ENCODE measurements at places on chromosomes 12 and 14. TPM values are rescaled to one million over a fixed set of nuclear protein-coding genes. Genes with fewer than 3 reads are reported as not detected.

GRCh38 chr12:6285063-6285477 lies 25.4 kb upstream of the PLEKHG6 start:
- DNase-seq: peak; percentile 84

DNA sequence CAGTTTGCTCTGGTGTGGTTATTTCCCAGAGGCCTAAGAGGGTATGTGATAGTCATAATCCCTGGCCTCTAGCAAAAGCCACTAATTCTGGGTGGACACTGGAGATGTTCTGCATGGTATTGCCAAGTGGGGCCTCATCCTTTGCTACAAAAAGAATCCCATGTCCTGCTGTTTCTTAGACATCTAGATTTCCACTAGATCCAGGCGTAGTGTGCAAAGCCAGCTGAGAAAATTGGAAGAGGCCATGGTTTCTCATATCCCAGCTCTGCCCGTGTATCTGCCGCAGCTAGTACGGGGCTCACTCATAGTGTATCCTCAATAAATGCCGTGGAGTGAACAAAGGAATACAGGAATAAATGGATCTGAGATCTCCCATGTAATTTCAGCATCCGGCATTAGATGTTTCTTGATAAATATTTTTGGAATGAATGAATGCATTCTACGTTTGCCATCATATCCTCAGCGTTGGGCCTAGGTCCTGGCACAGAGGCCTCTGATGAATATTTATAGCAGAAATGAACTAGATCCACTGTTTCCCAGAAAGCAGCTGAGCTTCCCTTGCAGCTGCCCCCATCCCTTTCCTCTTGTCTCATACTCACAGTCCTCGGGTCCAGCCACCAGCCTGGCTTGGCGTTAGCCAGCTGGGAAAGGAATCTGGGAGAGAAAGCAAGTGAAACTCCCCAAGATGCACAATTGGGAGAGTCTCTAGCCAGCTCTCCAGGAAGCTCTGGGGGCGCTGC lies 76.3 kb upstream of the NOS1 start:
- DNase-seq: no peak

DNA sequence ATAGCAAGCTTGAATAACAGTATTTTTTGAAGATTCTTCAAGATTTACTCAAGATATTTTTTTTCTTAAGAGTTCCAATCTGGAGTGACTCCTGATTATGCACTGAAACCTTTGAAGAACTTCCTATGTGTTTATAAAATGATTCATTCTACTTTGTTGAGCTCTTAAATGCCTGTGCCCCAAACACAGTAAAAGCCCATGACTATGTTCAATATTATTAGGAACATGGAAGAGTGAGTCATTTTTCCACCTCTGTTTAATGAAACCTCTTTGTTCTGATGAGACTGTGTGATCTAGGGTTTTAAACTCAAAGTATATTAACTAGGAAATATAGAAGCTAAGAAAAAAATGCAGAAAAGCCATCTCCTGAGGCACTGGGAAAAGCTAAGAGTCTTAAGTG lies 415.0 kb upstream of the FBXO33 start:
- no peak for DNase-seq

- no peak for DNase-seq
Observed at GRCh38 chr12:103813426-103813825, 27.6 kb downstream of the NT5DC3 start.

- DNase-seq: no peak
Observed at GRCh38 chr12:11767798-11768197, 118.3 kb downstream of the ETV6 start.

DNA sequence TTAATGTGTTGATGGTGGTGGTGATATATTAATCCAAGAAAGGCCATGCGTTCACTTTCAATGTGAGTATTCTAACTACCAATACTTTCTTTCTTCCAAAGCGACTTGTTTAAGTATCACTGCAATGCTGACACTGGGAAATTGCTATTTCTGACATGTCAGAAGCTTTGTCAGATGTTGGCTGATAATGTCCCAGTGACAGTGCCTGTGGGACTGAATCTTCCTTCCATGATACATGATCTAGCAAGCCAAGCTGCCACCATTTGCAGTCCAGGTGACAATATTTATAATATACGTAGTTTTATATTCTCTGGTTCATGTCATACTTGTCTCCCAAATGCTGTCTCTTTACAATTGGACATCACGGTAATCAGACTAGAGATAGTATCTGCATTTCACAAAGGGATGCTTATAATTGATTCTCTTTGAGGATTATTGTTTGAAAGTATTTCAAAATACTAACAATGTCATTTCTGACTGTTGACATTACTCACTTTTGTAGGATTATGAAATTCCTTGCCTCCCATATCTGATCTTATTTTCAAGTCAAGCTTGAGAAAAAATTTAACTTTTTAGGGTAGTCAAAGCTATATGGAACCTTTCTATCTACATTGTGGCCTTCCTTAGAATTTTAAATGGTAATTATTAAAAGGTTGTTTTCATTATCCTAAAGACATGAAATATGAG lies 57.3 kb downstream of the KNTC1 start:
- no peak for DNase-seq

DNA sequence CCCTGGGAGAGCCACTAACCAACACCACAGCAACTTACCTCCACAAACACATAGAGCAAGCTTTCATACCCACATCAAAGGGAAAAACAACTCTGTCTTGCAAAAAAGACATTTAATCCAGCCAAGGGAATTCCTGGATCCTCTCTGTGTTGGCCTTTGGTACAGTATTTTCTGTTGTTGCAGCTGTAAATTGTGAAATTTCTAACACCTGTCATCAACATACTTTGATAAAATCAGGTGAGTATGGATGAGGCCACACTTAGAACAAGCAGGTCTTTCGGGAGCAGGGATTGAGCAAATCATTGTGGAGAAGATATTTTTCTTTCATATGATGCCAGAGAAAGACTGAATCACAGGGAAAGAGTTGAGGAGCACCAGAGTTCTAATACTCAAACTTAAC lies 89.3 kb downstream of the SPTSSA start:
- DNase-seq: no peak

DNA sequence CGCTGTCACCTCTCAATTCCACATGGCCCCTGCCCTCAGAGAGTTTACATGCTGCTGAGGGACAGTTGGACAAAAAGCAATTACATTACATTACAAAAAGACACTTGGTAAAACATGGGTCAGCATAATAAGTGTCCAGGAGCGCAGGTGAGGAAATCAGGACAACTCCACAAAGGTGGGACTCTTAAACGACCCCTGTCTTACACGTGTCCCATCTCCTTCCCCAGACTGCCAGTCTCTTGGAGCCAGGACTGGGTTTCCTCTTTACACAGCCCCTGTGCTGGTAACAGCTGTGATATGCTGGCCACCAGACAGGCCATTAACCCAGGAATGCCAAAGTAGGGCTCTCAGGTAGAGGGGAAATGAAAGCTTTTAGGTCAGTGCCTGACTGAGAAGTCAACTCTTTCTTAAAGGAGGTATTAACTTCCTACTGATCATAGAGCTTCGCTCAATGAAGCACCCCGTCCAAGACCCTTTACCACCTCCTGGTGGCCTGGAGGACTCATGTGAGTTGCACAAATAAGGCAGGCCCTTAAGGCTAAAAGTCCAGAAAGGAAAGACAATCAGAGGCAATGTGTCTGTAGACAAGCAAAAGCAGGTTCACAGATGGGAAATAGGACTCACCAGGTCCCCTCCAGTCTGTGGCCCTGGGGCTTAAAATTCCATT lies 55.5 kb downstream of the ANO2 start:
- DNase-seq: no peak

GRCh38 chr12:50175716-50176026 lies 8.5 kb upstream of the CERS5 start:
- no peak for DNase-seq

DNA sequence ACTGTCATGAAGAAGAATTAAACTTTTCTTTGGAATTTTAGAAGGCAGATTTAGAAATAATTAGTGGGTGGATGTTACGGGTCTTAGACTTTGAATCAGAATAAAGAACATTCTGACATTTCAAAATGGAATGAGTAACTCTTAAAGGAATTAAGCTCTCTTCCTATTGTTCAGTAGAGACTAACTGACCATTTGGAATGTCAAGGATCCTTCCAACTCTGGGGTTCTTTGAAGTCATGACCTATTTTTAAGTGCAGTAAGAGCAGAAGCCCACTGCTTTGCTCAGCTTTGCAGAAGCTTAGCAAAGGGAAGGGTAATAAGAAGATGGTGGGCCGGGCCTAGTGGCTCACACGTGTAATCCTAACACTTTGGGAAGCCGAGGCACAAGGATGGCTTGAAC lies 4.0 kb downstream of the CHURC1 start:
- DNase-seq: no peak

DNA sequence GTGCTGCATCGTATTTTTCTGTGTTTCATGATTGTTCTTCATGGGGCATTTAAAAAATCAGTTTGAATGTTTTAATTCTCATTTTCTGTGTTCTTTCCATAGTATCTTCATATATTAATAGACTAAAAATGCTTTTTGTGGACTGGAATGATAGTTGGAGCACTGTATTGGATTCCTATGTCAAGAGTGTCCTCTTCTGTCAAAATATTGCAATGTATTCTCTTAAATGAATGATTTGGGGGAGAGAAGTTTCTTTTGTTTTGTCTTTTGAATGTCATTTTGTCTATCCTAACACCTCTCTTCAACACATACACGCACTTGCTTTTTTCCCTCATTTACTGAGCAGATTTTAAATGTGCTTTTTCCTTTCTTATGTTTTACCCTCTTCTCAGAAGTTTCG lies 4.7 kb upstream of the EIF2S3B start:
- DNase-seq: no peak

- no peak for DNase-seq
Observed at GRCh38 chr14:71166180-71166837, 259.1 kb downstream of the PCNX1 start.

DNA sequence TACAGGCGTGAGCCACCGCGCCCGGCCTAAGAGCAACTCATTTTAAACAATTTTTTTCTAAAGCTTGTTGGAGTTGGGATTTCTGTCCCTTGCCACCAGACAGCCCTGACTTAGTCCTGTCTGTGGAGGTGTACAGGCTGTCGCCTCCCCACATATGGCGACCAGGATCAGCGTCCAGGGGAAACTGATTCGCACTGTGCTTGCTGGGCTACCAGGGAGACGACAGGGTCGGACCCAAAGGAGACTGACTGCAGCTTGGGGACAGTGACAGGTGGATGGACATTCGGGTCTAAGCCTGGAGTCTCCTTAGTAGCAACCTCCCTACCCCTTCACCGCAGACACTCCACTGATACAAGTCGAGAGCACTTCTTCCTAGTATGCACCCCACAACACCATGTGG lies 40.3 kb downstream of the TRAFD1 start:
- peak; percentile 37 for DNase-seq

DNA sequence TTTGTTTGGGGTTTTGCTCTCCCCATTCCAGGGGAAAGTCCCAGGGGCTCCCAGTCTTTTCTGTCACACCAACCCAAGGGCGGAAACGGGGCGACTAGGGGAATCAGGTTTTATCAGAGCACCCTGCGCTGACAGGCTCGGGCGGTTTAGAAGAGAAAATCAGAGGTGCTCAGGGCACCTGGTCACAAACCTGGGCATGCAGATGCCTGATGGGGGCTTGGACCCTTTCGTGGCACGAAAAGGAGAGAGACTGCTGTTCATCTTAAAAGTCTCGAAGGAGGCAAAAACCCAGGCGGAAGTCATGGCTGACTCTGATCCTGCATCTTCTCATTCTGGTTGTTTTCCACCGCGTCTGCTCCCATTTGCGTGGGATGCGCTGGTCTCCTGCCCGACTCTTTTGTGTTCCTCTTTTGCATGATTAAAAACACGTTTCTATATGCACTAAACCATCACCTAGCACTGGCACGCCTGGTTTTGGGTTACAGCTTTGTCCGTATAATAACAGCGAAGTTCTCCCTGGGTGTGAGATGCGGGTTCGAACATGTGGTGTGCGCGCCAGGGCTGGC lies 13.2 kb downstream of the OTX2 start:
- DNase-seq: no peak

- no peak for DNase-seq
Observed at GRCh38 chr12:77697126-77697525, 133.6 kb upstream of the NAV3 start.

DNA sequence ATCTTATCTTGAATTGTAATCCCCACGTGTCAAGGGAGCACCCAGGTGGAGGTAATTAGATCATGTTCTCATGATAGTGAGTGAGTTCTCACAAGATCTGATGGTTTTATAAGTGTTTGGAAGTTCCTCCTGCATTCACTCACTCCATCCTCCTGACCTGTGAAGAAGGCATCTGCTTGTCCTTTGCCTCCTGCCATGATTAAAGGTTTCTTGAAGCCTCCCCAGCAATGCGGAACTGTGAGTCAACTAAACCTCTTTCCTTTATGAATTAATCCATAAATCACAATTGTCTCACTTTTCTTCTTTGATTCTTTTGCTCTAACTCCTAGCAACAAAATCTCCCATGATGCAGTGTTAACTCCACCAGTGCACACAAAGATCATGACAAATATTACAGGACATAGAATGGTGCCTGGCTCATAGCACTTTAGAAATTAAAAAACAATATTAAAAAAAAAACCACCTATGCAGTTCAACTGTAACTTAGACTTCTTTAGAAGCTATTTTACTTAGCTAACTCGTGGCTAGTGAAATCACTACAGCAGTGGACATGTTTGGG lies 37.6 kb upstream of the MGAT4C start:
- DNase-seq: no peak

DNA sequence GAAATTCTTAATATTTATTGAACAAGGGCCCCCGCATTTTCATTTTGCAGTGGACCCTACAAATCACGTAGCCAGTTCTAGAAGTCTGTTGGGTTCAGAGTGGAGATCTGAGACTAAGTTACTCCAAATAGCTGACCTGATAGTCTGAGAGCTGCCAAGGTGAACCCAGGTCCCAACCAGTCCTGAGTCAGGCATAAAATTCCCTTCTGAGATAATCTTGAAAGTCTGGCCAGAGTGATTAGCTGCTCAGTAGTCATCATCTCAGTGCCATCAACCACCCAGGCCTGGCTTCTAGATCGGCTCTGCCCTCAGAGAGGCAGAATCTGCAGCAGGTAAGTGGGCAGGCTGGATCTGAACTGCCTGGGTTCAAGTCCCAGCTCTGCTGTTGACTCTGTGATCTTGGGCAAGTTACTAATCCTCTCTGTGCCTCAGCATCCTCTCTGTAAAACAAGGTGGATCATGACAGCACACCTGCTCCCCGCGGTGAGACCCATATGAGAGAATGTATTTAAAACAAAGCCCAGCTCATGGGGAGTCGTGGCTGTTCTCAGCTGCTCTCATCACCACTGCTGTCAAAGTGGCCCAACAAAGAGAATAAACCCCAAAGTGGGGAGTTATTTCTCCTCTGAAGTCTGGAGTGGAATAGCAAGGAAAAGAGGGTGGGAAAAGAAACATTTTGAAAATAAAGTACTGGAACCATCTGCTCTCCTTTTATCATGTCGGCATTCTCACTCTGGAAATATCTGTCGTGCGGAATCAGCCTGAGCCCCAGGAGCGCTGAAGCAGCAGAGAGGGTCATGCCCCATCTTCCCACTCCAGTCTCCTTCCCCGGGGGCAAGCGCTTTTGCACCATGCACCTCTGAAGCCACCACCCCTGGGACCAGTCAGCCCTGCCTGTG lies 193.3 kb downstream of the DPF3 start:
- DNase-seq: no peak

The DAO gene
- not detected for polyA plus RNA-seq

The SERPINA3 gene
- polyA plus RNA-seq: 88.3 TPM

The BORCS5 gene
- polyA plus RNA-seq: 3.3 TPM

The PLEKHG7 gene
- 1.3 TPM for polyA plus RNA-seq

The CCDC197 gene
- not detected for polyA plus RNA-seq

The DNAJC22 gene
- 0.48 TPM for polyA plus RNA-seq

The RHOJ gene
- 9.0 TPM for polyA plus RNA-seq

The GLIPR1 gene
- polyA plus RNA-seq: 11.7 TPM

The RD3L gene
- polyA plus RNA-seq: not detected

The KRT6C gene
- polyA plus RNA-seq: 0.06 TPM

The ADAM20 gene
- polyA plus RNA-seq: 0.07 TPM

The OR11H12 gene
- not detected for polyA plus RNA-seq

The RIPK3 gene
- polyA plus RNA-seq: 14.7 TPM

Measured in spleen (tissue), 13 donors.